ENCODE measurements at places on chromosomes 6 and 20.

GRCh38 chr20:46420878-46421277 is 14.5 kb upstream of the ELMO2 start:
- no peak overlapping the region for H3K4me3 ChIP-seq
- H3K4me1 ChIP-seq: no peaks in the 10 kb centered on the region
- peaks cover 38% of the 10 kb centered on the region for H3K27me3 ChIP-seq
- no peak for DNase-seq

DNA sequence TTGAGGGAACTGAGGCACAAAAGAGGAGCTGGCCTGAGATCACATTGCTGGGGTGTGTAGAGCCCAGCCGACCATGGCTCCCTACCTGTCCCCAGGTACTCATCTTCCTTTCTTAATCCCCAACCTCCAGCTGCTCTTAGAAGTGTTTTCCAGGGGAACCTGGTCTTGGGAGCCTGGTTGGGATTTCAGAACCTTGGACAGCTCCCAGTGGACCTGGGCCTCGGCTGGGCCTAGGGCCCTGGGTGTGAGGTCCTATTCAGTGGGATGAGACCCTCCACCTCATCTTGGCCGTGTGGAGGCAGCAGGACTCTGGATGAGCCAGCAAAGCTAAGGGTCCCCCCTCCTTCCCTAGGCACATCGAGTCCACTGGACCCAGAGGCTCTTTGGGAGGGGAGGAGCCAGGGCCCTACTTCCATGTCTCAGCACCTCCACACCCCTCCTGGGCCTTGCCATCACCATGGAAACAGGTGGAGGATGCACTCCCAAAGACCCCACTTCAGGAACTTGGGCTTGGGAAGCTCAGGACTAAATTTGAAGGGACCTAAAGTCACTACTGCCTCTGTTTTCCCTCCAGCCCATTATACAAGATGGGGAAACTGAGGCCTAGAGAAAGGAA is 38.5 kb downstream of the DLGAP4 start:
- H3K4me1 ChIP-seq: no peaks in the 10 kb centered on the region
- no peak overlapping the region for H3K27ac ChIP-seq
- peak; percentile 18 for DNase-seq
- no peaks in the 10 kb centered on the region for H3K36me3 ChIP-seq
- H3K4me3 ChIP-seq: no peak overlapping the region

DNA sequence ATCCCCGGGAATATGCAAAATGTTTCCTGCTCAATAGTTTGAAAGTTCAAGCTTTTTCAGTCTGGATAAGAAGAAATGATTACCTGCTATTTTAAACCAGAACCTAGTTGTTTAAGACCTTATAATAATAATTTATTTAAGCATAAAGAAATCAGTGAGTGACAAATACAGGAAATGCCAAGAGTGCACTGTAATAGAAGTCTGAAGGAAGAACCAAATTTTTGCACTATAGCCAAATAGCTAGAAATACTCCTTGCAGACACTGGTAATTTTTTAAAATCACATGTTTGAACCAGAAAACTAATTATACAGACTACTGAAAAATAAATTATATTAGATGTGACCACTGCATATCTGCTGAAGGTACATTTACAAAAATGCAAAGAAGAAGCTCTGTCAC is 93.2 kb downstream of the MMS22L start:
- DNase-seq: no peak
- H3K36me3 ChIP-seq: no peaks in the 10 kb centered on the region
- no peak overlapping the region for H3K4me3 ChIP-seq
- H3K27ac ChIP-seq: no peak overlapping the region
- no peaks in the 10 kb centered on the region for H3K27me3 ChIP-seq

DNA sequence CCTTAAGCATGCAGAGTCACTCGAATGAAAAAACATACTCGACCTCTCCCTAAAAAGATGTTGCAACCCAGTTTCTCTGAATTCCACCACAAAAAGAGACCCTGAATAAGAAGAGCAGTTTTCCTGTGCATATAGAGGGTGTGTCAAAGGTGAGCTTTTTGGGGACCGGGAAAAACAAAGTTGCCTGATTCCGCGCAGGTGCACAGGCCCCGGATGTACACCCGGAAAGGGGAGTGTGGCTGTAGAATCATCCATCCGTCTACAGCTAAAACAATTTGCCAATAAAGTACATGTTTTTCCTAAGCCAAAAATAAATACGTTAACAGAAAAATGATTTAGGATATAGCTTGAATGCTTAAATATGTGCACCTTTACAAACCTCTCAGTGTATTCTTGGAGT is 41.2 kb upstream of the IRF4 start:
- no peaks in the 10 kb centered on the region for H3K4me1 ChIP-seq
- DNase-seq: no peak

DNA sequence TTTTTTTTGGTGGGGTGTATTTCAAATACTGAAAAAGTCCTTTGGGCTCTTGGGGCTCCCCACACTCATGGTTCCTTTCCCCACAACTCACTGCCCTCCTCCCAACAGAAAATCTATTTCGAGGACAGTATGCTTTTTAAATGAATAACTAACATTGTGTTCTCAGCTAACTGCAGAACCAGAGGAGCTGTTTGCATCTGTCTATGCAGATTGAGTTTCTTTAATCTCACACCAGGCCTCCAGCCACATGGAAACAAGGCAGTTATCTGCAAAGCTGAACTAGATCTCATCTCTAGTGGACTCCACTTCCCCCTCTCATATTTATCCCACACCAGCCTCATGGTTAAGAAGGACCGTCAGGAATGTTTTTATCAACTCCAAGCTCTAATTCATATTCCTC is 955.1 kb downstream of the KIF16B start:
- H3K27me3 ChIP-seq: no peaks in the 10 kb centered on the region
- no peak overlapping the region for H3K4me3 ChIP-seq
- H3K36me3 ChIP-seq: no peaks in the 10 kb centered on the region
- DNase-seq: no peak
- no peaks in the 10 kb centered on the region for H3K4me1 ChIP-seq
- no peak overlapping the region for H3K27ac ChIP-seq
